Urinary bladder (tissue), 4 donors: ENCODE measurements at places on chromosomes 5 and 9.

GRCh38 chr5:147075187-147075586 lies 159.6 kb upstream of the STK32A start:
- DNase-seq: no peak

- DNase-seq: no peak
Measured at GRCh38 chr5:150301170-150301505, 1.6 kb downstream of the ARSI start.

GRCh38 chr5:178273041-178273440 lies 40.4 kb upstream of the PHYKPL start:
- no peak for DNase-seq

- no peak for DNase-seq
Measured at GRCh38 chr5:76403766-76404222, 709 bp downstream of the IQGAP2 start.

- DNase-seq: peak; percentile 33
Measured at GRCh38 chr9:13144166-13144775, 135.2 kb downstream of the MPDZ start.

GRCh38 chr9:76588316-76588715 lies 129.3 kb downstream of the GCNT1 start:
- DNase-seq: no peak
